ENCODE measurements at places on chromosomes 1 and 21.
A peak's percentile ranks its signal among the peaks of the same experiment; 100 is the strongest.

GRCh38 chr1:147771226-147772125 is 11.1 kb upstream of the GJA5 start:
- DNase-seq = no peak

- DNase-seq = no peak
Observed at GRCh38 chr1:42744148-42744413, 4.0 kb upstream of the CLDN19 start.

DNA sequence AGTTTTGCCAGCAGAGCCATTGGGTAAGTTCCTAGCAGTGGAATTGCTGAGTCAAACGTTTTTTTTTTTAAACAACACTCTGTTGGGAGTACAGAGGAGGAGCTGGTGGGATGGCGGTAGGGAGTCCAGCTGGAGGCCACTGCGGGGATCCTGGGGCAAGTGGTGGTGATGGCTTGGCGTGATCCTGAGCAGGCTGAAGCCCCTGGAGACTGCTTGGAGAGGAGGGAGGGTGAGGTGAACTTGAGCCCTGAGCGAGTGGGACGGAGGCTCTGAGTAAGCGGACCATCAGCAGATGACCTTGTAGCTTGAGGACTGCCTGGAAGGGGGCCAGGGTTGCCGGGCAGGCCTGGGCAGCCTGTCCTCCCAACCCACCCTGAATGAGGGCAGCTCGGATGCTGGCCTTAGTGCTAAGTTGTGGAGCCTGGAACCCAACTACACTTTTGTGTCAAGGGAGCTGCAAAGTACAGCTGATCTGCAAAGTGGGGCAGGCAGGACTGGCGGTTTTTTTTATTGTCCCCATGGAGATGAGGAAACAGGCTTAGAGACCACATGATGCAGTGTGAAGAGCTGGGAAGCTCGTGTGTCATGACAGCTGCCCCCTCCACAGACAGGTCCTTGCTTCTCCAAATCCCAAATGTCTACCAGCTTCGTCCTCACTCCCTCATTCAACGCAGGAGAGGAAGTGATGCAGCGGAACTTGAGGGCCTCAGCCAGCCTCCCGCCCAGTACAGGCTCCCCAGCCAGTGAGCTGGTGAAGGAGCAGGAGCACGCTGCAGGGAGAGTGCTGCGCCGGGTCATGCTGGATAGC is 20.2 kb downstream of the MRPL37 start:
- DNase-seq = no peak

DNA sequence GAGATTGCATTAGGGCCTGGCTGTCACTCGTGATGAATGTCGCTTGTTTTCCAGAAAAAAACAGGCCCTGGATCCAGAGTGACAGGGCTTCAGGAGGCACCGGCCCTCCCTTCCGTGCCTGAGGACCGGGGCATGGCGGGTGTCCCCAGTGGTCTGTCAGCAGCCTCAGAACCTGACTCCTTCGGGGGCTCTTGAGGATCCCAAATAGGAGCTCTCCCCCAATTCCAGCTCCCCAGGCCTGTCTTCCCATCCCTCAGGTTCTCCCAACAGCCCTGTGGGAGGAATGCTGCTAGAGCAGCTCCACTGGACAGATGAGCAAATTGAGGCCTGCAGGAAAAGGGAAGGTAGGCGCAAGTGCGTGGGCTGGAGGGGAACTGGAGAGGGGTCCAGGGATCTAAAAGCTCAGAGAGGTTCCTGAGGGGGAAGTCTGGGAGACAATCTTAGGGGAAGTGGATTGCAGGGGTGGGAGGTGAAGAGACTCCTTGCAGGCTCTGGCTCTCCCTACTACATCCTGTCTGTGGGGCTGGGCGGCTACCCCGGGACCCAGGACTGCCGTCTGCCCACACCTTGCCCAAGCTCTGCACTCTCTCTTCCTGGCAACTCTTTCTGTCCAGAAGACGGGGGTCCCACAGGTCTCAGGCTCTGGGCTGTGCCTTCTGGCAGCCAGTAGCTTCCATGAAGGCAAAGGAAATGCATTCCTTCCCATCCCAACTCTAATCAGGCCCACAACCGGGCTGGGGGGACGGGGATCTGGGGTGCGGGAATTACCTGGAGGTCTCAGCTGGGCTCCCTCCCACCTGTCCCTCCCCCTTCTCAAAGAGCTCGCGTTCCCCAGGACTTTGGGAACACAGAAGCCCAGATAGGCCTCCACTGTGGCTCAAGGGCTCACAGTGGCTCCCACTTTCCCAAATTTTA is 105.7 kb upstream of the CASZ1 start:
- no peak for DNase-seq

DNA sequence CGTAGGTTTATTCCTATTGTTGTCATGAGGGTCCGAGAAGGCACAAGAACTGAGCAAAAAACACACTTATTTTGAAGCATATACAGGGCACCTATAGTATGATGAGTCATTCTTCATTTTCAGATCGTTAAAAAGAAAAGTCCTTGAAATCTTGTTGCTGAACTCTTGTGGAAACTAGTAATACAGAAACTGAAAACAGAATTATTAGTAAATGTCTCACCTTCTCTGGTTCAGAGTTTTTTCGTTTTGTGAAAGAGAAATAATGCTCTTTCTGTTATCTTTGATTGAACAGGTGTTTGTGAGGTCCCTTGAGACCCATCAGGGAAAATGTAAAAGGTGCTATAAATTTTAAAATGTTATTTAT is 102.0 kb upstream of the COA6 start:
- DNase-seq = no peak

GRCh38 chr21:28253338-28253737 is 739.3 kb downstream of the LTN1 start:
- DNase-seq = no peak

- DNase-seq = no peak
Observed at GRCh38 chr1:155504207-155504606, 58.4 kb downstream of the ASH1L start.

DNA sequence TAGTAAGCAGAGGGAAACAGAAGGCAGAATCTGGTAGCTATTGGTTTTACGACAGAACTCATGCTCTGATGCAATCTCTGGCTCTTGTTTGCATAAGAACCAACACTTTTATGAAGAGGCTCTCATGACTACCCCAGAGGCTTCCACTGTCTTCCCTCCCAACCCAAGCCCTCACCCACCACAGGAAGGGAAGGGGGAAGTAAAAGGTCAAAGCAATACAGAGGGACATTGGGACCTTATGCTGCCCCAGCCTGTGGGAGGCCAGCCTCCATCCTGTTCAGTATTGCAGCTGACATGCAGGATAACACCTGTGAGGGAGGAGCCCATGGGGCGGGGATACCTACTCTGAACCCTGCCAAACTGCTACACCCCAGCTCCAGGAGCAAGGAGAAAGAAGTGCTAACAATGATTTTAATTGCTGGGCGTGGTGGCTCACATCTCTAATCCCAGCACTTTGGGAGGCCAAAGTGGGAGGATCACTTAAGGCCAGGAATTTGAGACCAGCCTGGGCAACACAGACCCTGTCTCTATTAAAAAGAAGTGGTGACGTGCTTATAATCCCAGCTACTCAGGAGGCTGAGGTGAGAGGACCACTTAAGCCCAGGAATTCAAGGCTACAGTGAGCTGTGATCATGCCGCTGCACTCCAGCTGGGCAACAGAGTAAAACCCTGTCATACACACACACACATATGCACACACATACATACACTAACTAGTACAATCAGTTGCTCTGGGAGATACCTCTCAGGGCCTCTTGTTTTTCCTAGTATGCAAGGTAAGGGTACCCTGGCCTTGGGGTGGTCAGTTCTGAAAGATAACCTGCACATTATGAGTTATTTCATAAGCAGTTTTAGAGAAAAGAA is 9.5 kb downstream of the MR1 start:
- DNase-seq = no peak

- no peak for DNase-seq
Observed at GRCh38 chr1:56436912-56437417, 142.4 kb downstream of the PLPP3 start.

- DNase-seq = no peak
Observed at GRCh38 chr1:19411612-19412011, 73.7 kb downstream of the CAPZB start.

- no peak for DNase-seq
Observed at GRCh38 chr1:184889902-184890301, 84.4 kb downstream of the NIBAN1 start.

DNA sequence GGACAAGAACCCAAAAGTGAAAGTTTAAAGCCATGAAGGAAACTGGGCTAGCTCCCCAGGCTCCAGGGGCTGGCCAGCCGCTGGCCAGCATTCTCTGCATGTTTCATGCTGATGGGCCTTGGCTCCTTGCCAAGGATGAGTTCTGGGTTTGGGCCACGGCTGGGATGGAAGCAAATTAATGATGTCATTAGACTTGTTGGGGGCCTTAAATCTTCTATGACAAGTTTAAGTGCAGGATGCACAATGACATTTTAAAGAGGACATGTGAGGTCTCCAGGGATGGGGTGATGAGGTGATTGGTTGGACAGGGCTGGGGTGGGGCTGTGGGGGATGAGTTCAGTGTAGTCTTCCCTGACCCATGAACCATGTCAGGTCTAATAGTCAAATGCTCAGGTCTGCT is 199.6 kb downstream of the TRABD2B start:
- DNase-seq = no peak

- DNase-seq = no peak
Observed at GRCh38 chr1:146051452-146051851, 29.9 kb upstream of the HJV start.

GRCh38 chr1:24749252-24749651 is 4.0 kb downstream of the CLIC4 start:
- no peak for DNase-seq

DNA sequence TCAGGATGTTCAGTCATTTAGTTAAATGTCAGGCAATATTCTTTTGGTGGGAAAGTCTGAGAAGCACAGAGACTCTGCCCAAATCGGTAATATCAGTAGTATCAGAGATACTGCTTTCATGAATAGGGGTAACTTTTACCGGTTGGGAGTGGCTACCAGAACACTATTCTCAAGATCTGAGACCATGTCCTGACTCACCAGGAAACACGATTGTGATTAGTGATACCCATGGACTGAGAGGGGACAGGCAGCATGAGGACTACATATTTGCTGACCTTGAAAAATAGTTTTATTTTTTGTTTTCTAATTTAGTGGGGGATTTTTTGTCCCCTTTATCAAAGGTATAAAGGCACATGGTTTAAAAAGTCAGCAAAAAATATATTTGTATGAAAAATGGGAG is 76.0 kb upstream of the NEK2 start:
- no peak for DNase-seq

GRCh38 chr1:62724430-62724829 is 36.2 kb upstream of the DOCK7 start:
- DNase-seq = no peak

DNA sequence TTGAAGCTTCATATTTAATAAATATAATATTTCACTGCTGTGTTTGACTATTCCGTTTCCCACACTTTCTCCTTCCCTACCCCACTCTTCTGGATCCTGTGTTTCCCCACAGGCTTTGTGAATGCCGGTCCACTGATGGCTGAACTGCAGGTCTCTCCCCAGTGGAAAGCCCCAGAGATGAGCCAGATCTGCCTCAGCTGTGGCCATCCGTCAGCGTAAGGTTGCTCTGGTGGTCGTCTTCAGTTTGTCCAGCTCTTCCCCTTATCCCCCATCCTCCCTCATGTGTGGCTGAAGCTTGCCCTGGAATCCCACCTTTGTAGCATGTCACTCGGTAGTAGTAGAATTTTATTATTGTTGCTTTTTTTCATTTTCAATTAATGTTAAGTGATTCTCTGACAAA is 11.4 kb downstream of the SMAP2 start:
- DNase-seq = no peak

GRCh38 chr1:28114844-28115243 is 26.4 kb upstream of the EYA3 start:
- no peak for DNase-seq

GRCh38 chr21:44090325-44090724 is 16.9 kb upstream of the PWP2 start:
- no peak for DNase-seq

- no peak for DNase-seq
Observed at GRCh38 chr1:197302775-197303174, 34.7 kb downstream of the CRB1 start.

DNA sequence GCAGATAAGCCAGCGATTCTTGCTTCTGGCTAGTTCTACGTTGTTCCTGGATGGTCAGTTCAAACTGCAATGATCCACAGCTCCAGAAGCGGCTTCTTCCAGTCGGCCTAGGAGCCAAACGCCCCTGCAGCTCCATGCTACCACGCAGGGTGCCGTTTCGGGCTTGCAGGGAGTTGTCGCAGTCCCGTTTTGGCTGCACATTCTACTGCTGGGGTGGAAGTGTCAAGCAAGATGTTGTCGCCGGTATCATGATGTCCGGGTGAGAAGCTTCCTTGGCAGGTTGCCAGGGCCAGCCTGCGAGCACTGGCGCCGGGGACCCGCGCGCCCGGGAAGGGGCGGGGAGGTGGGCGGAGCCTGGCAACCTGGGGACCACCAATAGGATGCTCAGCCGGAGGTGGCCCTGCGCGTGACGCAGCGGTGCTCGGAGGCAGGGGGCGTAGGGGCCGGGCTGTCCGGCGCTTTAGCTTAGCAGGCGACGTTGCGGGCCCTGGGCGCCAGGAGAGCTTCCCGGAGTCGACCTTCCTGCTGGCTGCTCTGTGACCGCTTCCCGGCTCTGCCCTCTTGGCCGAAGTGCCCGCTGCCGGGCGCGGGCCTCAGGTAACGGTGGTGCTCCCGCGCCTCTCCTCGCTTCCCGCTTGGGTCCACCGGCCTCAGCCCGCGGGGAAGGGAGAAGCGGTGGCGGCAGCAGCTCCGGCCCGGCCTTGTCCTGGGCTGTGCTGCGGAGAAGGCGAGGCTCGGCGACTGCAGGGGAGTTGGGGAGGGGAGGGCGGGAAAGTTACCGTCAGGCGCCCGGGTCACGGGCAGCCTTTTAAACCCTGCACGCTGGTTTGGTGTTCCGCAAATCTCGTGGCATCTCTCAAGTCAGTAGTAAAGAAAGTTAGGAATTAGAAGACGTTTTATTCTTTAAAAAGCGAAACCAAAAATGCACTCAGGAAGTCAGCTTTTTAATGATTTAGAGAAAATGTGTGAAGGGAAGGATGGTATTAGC is at the start of gene SOAT1:
Gene SOAT1 (plus strand): TSS at position 458 of the 988 bp plus-strand sequence. CDS start 8,888 bp downstream, outside the sequence.
- peak; percentile 94 for DNase-seq

DNA sequence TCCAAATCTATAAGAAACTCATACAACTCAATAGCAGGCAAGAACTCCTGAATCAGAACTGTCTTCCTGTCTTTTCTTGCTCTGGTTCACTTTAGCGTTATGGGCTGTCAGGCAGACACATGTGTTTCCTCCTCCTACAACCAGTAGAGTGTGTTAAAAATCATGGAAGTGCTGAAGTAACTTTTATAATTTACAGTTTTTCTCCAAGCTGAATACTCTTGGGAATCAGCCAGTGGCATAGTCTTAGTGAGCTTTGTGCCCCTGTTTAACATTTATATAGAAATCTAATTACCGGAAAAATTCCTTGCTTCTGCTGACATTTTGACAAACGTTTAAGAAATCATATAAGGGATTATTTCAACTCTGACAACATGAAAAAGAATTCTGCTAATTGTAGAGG is 113.1 kb upstream of the RGS18 start:
- no peak for DNase-seq

- no peak for DNase-seq
Observed at GRCh38 chr1:114446198-114446597, 64.8 kb downstream of the TRIM33 start.

GRCh38 chr1:199550199-199551065 is 477.1 kb upstream of the NR5A2 start:
- DNase-seq = no peak
